H9 (cell line): ENCODE measurements at places on chromosomes 5 and 9.

GRCh38 chr5:29939988-29940387 is 1253.5 kb upstream of the CDH6 start:
- no peak for DNase-seq

DNA sequence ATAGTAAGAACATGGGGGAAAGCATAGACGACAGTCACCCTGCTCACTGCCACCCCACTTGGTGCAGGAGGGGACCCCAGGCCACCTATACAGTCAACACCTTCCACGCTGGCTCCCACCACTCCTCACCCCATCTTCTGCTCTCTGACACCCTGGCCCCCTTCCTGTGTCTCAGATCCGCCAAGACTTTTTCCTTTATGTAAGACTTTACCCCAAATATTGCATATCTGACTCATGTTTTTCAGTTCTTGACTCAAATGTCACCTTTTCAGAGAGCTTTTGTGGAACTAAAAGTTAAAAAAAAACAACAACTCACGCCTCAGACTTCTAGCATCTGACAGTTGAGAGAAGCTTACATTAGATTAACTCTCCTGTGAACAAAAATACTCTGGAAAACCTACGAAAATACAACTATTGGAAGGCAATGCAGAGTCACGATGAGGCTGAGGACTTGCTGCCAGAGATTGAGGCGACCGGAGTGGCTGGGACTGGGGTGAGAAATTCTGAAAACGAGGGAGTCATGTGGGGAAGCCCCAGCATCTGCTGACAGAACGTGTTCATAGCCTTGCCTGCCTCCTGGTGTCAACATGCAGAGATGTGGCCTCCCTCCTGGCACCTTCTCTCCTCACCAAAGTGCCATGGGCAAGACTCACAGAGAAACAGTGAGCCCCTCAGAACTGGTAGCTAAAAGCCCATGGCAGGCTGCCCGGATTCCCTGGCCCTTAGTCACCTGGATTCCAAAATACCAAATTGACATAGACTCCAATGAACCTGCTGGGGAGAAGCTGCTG is 22.4 kb upstream of the FCN2 start:
- DNase-seq = peak; percentile 31

DNA sequence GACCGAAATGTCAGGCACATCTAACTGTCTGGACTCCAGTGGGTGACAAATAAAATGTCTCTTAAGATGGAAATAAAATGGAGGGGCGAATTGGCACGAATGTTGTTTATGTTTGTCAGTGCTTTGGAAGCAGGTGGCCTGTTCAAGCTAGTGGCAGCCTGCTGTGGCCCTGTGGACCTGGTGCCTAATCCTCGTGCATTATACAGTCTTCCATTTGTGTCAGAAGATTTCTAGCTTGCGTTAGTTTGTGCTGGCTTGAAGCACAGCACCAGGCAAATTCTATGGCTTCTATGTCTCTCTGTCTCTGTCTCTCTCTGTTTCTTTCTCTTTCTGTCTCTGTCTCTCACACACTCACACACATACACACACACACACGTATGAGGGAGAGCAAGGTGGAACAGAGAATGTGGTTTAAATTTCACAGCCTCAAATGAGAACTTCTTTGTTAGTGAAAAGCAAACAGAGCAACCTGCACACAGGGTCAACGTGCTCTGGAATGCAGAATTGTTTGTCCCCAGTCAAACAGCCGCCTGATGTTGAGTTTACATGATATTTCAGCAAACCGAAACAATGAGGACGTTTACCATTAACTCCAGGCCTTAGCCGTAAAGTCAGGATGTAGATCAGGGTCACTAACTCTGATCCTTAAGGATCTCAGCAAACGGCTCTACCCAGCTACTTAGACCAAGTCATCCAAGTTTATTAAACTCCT is 39.0 kb upstream of the CD180 start:
- DNase-seq = no peak

DNA sequence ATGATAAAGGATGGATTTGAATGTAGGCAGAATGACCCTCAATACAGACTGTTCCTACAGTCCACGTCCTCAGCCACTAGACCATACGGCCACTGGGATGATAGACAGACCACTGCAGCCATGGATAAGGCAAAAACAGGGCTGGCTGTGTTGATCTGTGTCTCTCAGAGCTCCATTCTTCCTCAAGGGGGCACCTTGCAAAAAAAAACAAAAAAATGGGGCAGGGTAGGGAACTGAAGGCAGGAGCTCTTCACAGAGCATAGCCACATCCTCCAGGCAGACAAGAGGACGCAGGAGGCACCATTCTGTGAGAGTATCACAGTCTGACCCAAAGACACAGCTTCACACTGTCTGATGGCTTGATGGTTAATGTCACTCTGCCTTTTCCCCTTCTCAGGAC is 61.2 kb upstream of the GABRP start:
- no peak for DNase-seq

DNA sequence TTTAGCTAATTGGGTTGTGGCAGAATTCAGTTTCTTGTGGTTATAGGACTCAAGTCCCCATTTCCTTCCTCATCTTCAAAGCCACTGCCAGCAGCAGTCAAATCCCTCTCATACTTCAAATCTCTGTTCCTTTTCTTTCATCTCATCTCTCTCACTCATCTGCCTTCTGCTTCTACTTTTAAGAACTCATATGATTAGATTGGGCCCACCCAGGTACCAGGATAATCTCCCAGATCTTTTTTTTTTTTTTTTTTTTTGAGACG is 8.0 kb upstream of the REEP5 start:
- no peak for DNase-seq

- peak; percentile 24 for DNase-seq
Measured at GRCh38 chr9:125437771-125438221, 176.2 kb downstream of the GAPVD1 start.

- DNase-seq = peak; percentile 49
Measured at GRCh38 chr5:32312197-32312594, 543 bp downstream of the MTMR12 start.

DNA sequence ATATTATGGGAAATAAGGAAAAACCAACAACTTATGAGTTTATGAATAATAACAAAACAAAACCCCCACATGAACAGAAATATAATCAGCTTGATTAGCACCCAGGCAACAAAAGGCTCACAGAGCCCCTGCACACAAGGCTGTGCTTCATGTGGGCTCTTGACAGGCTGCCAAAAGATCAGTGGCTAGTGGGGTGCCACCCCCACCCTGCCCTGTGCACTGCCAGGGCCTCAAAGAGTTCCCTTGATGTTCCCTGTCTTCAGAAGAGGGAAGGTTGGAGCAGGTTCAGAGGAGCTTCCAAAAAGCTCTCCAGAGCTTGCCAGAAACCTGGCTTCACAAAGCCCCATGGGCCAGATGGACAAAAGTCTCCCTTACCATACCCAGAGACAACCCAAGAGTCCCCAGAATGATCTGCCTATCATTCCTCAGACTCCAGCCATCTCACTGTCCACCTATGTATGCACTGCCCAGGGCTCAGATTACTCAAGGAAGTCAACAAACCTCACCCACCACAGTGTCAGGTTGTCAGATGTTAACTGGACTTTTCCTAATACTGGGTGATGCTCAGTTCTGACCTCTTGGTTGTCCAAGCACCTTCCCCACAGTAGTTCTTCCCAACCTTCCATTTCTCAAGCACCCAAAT is 87.5 kb downstream of the SIL1 start:
- DNase-seq = peak; percentile 4

- no peak for DNase-seq
Measured at GRCh38 chr9:71975833-71976232, 64.4 kb downstream of the C9orf85 start.
